ENCODE measurements at places on chromosomes 2 and 18.

GRCh38 chr18:71807586-71807985 lies 736.6 kb downstream of the CBLN2 start:
- no peak for DNase-seq

GRCh38 chr2:45572979-45573378 lies 38.1 kb downstream of the SRBD1 start:
- no peak for DNase-seq

- no peak for DNase-seq
Observed at GRCh38 chr18:51630706-51631105, 433.2 kb upstream of the MEX3C start.

- DNase-seq: no peak
Observed at GRCh38 chr2:1459727-1460126, 46.5 kb downstream of the TPO start.

GRCh38 chr2:170498619-170499018 lies 216.5 kb upstream of the SP5 start:
- DNase-seq: no peak

GRCh38 chr18:12318857-12319256 lies 10.8 kb downstream of the TUBB6 start:
- no peak for DNase-seq

- DNase-seq: no peak
Observed at GRCh38 chr18:24669015-24669414, 208.6 kb downstream of the HRH4 start.

- DNase-seq: no peak
Observed at GRCh38 chr18:53457068-53457467, 767.4 kb downstream of the MBD2 start.

DNA sequence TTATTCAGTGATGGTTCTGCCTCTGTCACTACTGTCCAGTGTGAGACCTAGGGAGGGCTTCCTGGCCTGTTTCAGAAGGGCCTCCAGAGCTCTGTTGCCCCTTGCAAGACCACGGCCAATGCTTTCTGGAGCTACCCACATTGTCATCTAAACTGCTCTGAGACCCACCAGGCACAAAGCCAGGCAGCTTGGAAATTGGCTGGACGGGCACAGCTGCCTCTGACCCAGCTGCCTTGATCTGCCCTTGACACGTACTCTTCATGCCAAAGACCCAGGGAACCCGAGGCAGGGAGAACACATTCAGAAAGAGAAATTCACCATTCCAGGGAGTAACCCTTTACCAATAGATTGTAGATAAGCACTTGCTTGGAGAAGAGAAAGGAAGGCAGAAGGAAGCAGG lies 183.7 kb upstream of the SIX2 start:
- DNase-seq: no peak

- DNase-seq: no peak
Observed at GRCh38 chr2:26678035-26678434, 14.5 kb upstream of the KCNK3 start.

DNA sequence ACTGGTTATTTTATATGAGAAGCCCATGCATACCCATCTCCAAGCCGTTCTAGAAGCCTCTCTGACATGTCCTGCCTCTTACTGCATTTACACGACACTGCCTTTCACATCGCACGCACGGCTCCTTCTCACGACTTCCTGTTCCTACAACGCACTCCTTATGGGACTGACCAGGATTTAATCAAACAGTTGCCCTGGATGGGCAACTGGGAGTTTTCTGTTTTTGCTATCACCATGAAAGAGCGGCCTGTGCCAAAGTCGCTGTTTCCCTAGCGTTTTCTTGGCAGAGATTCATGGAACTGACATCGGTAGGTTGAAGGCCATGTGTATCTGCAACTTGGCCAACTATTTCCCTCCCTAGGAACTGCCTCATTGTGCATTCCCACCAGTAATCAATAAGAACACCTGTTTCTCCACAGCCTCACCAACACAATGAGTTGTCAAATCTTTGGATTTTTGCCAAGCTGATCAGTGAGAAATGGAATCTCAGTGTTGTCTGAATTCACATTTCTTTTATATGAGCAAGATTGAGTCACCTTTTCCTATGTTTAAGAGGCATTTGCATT lies 97.2 kb upstream of the OTOS start:
- DNase-seq: no peak

DNA sequence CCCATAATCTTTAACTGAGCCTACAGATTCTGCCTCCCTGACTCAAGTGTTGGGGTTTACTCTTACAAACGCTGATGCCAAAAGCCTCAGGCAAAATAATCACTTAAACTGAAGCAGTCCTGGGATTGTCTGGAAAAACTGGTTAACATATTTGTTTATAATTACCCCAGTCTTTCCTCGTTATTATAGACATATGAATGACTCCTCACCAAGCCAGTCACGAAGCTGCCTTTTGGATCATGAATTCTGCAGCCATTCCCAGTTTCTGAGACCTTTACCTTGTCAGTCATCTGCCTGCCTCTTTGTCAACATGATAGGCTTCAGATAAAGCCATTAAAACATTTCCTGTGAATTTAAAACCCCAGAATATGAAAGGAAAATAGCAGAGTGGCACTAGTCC lies 46.4 kb downstream of the MREG start:
- no peak for DNase-seq

GRCh38 chr2:176101842-176102241 lies 2.2 kb downstream of the HOXD12 start:
- no peak for DNase-seq

GRCh38 chr18:7666195-7666776 lies 99.2 kb downstream of the PTPRM start:
- no peak for DNase-seq

- DNase-seq: no peak
Observed at GRCh38 chr18:61703508-61703907, 189.3 kb downstream of the RNF152 start.

GRCh38 chr2:99891428-99891780 lies 251.0 kb downstream of the AFF3 start:
- DNase-seq: no peak

GRCh38 chr2:4762951-4763376 lies 929.2 kb upstream of the SOX11 start:
- DNase-seq: no peak

GRCh38 chr2:218230882-218231281 lies 13.9 kb downstream of the ARPC2 start:
- DNase-seq: peak; percentile 54

GRCh38 chr2:30979822-30980245 lies 158.4 kb downstream of the GALNT14 start:
- DNase-seq: no peak

GRCh38 chr18:74294526-74294925 lies 2.8 kb upstream of the CYB5A start:
- DNase-seq: no peak

GRCh38 chr18:6315517-6316331 lies 99.0 kb downstream of the L3MBTL4 start:
- no peak for DNase-seq

DNA sequence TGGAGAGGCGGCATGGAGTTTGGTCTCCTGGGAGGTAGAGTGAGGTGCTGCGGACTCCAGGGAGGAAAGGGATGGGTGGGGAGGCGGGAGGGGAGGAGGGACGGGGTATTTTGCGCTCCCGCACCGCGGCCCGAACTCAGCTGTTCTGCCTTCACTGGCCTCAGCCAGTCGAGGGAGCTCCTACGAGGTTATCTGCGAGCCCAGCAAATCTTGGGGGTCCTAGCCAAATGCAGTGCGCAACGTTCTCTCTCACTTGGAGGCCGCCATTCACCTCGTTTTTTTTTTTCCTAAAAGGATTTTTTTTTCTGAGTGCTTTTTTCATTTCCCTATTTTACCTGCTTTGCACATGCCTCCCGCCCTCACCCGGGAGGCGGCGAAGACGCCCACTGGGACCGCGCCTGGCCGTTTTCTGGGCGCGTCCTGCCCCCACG lies 877 bp upstream of the BCL2L11 start:
- peak; percentile 9 for DNase-seq
